ENCODE measurements at places on chromosomes 13 and 19.

DNA sequence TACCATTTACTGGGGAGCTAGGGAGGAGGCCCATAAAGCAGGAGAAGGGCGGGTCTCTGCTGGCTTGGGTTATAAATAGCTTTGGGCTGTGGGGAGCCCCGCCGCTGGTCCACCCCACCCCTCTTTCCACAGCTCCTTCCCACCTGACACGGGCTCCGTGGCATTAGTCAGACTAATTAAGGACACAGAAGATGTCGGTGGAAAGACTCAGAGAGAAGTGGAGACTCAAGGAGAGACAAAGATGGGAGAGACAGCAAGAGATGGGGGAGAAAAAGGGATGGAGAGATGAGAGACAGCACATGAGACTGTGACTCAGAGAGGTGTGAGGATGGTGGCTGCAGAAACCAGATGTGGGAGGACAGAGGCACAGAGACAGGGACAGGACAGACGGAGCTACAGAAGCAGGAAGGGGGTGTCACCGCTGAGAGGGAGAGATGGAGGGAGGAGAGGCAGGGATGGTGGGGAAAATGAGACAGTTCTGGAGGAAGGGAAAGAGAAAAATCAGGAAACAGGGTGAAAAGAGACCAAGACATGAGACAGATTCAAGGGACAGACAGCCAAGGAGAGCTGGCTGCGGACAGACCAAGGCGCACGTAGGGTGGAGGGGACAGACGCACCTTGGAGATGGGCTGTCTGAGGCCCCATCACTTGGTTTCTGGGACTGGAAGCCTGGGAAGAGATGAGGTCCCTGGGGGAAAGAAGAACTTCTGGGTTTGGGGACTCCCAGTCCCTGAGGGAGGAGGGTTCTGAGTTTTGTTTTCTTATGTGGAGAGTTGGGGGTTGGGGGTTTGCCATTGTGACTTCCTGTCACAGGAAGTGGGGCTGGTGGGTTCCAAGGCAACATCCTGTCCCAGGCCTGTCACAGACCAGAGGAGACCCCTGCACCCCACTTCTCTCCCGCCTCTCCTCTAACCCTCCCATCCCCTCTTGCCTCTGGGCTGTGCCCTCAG lies 4.1 kb downstream of the ARHGEF1 start:
- DNase-seq, result no peak

DNA sequence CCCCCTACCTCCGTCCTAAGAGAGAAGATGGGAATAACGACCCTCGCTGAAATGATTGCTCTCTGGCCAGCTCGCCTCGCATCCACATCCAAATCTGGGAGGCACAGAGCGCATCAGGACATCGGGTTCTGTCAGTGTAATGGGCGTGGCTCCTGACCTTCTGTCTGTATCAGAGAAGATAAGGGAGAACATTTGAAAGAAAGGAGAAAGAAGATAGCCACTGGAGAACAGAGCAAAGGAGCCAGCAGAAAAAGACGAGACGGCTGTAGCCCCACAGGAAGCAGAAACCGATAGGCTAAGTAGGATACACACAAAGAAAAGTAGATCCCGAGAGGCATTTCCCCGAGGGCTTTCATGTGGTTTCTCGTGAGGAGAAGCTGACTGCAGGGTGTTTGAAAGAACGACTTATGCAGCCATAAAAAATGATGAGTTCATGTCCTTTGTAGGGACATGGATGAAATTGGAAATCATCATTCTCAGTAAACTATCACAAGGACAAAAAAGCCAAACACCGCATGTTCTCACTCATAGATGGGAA lies 14.0 kb upstream of the GJB2 start:
- DNase-seq, result no peak

- no peak for DNase-seq
Measured at GRCh38 chr19:46596008-46596407, 5.1 kb upstream of the CALM3 start.

GRCh38 chr13:71820699-71821098 lies 46.3 kb downstream of the DACH1 start:
- no peak for DNase-seq

GRCh38 chr19:50562329-50562728 lies 5.9 kb downstream of the LRRC4B start:
- DNase-seq, result no peak

DNA sequence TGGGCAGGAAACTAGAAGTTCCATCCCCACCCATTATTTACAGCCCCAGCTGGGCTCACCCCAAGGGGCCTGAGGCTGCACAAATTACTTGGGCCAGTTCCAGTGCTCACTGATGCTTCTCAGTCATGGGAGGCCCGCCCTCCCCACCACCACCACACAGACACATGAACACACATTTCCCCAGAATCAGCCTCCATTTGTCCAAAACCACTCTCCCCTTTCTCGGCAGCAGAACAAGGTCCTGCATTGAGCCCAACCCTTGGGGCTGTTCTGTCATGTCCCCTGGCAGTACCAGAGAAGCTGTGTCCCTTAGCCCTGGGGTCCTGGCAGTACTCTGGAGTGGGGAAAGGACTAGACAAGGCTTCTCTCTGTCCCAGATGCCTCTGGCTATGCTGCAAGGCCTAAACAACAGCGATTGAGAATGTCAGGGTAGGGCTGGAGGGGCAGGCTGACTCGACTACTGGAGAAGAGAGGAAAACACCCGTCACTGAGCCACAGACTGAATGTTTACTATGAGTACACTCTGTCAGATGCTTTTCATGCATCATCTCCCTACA lies 21.8 kb downstream of the SAMD4B start:
- no peak for DNase-seq

DNA sequence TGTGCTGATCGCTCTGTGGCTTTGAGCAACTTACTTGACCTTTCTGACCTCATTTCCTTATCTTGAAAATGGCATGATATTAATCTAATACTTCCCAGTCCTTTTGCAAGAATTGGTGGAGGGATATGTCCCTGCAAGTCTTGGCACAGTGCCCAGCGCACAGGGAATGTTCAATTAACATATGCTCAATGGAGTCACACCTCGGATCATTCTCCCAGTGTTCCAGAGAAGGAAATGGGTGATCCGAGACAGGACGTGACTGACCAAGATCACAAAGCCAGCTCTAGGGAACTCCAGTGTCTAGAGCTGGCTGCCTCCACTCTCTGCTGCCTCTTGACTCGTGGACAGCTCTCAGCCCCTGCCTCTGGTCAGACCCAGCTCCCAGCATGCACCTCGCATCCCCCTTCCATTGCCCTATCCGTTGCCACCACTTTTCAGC lies 3.6 kb downstream of the CDC42EP5 start:
- no peak for DNase-seq

GRCh38 chr19:54420068-54420382 lies 4.8 kb downstream of the TTYH1 start:
- DNase-seq, result no peak

GRCh38 chr13:30727491-30728355 lies 7.6 kb upstream of the ALOX5AP start:
- DNase-seq, result no peak

DNA sequence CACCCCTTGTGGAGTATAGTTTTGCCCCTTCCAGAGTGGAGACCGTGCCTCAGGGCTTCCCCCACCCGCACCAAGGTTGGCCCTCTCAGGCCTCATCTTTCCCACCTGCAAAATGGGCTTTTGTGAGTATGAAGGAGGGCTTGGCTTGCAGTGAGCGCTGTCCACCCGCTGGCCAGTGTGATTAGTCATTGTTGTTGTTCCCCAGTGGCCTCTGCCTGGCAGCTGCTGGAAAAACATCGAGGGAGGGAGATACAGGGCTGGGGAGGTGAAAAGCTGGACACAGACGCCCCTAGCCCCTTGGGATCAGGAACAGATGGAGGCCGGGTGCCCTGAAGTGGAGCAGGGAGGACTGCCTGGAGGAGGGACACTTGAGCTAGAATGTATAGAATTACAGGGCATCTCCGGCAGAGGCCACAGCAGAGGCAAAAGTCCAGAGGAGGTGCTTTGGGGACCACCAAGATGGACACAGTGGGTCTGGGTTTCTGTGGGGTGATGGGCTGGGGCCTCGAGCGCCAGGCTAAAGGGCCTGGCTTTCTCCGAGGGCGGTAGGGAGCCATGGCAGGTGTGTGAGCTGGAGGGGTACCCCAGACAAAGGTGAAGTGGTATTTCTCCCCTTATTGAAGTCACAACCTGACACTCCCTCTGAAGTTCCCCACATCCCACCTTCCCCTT lies 3.9 kb upstream of the IL12RB1 start:
- no peak for DNase-seq

GRCh38 chr19:42083537-42083936 lies 7.6 kb downstream of the ZNF574 start:
- no peak for DNase-seq

GRCh38 chr19:39365531-39365930 lies 23.3 kb downstream of the SAMD4B start:
- no peak for DNase-seq
